ENCODE measurements at places on chromosomes 13 and 19. TPM values are rescaled to one million over a fixed set of nuclear protein-coding genes. Genes with fewer than 3 reads are reported as not detected.

The BCKDHA gene
- total RNA-seq: 80.8 TPM

The ZNF230 gene
- total RNA-seq: 4.5 TPM

The PSG5 gene
- not detected for total RNA-seq

- H3K4me3 ChIP-seq: no peak overlapping the region
- no peak for DNase-seq
- no peak overlapping the region for H3K27ac ChIP-seq
- H3K4me1 ChIP-seq: no peaks in the 10 kb centered on the region
- H3K27me3 ChIP-seq: no peaks in the 10 kb centered on the region
- H3K36me3 ChIP-seq: no peaks in the 10 kb centered on the region
Observed at GRCh38 chr13:70994191-70994590, 872.8 kb downstream of the DACH1 start.

The CAMSAP3 gene
- total RNA-seq: not detected

DNA sequence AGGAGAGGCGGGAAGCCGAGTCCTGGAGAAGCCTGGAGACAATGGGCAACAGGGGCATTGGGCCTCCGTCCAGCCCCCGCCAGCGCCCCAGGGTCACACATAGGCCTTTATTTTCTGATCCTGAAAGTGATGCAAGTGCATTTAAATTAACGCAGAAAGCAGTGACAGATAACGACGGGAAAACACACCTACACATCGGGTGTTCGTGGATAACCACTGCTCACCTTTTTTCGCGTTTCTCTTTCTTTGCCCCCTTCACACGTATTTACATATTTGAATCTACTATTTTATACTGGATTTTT is 30.4 kb upstream of the GRTP1 start:
- no peak for DNase-seq
- no peaks in the 10 kb centered on the region for H3K4me1 ChIP-seq
- no peaks in the 10 kb centered on the region for H3K36me3 ChIP-seq
- no peaks in the 10 kb centered on the region for H3K27me3 ChIP-seq
- peak overlapping the region; percentile 71 for H3K4me3 ChIP-seq

- H3K4me3 ChIP-seq: no peak overlapping the region
- DNase-seq: no peak
Observed at GRCh38 chr13:96967248-96967745, 27.0 kb downstream of the OXGR1 start.

The ASPDH gene
- total RNA-seq: not detected

- H3K27me3 ChIP-seq: peaks cover 82% of the 10 kb centered on the region
- DNase-seq: no peak
- no peaks in the 10 kb centered on the region for H3K4me1 ChIP-seq
- H3K27ac ChIP-seq: no peak overlapping the region
- H3K36me3 ChIP-seq: no peaks in the 10 kb centered on the region
- no peak overlapping the region for H3K4me3 ChIP-seq
Observed at GRCh38 chr19:1720237-1720636, 33.1 kb upstream of the ONECUT3 start.

The ATP4A gene
- not detected for total RNA-seq

The NKG7 gene
- 1.2 TPM for total RNA-seq

DNA sequence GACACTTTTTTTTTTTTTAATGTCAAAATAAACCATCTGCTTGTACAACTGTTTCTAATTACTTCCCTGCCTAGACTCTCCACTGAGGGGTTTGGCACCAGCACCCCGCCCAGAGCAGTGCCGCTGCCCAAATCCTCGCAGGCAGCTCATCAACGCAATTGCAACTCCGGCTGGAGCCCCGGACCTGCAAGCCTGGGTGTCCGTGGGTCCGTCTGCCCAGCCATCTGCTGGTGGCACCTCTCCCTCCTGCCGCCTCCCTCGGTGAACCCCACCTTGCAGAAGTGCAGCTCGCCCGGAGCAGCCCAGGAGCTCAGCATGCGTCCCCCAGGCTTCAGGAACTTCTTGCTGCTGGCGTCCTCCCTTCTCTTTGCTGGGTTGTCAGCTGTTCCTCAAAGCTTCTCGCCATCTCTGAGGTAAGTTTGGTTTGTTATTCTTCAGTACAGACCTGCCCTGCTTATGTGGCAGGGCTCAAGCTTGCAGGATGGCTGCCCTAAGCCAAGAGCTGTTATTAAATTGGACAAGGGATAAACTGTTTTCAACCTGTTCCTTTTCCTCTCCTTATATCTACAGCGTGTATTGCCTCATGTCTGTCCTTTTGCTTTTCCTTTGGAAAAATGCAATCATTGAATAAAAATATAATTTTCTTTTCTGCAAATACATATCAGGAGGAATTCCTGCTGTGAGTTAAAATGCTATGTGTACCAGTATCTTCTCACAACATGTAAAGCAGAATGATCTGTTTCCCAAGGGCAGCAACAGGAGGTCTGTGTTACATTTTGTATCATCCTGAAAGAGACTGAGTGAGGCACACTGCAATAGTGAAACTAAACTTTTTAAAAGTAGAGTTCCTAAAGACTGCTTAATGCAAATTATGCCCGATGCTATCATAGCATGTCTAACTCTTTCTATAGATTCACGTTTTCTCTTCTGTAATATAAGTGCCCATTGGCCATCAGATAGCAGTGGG is at the start of gene ITGBL1:
TSS of gene ITGBL1 (plus strand) at position 157 of the 967 bp plus-strand sequence. CDS start at position 316, 159 bp downstream.
- no peak for DNase-seq
- no peak within 1 kb of the TSS for H3K27ac ChIP-seq
- no peaks in the 10 kb centered on the region for H3K27me3 ChIP-seq
- peak within 1 kb of the TSS; percentile 29 for H3K4me3 ChIP-seq
- no peaks in the 10 kb centered on the region for H3K4me1 ChIP-seq

- peaks cover 40% of the 10 kb centered on the region for H3K4me1 ChIP-seq
- peak overlapping the region; percentile 21 for H3K27ac ChIP-seq
- no peaks in the 10 kb centered on the region for H3K36me3 ChIP-seq
- H3K4me3 ChIP-seq: peak overlapping the region; percentile 12
Observed at GRCh38 chr19:664913-665443, 2.0 kb upstream of the RNF126 start.

DNA sequence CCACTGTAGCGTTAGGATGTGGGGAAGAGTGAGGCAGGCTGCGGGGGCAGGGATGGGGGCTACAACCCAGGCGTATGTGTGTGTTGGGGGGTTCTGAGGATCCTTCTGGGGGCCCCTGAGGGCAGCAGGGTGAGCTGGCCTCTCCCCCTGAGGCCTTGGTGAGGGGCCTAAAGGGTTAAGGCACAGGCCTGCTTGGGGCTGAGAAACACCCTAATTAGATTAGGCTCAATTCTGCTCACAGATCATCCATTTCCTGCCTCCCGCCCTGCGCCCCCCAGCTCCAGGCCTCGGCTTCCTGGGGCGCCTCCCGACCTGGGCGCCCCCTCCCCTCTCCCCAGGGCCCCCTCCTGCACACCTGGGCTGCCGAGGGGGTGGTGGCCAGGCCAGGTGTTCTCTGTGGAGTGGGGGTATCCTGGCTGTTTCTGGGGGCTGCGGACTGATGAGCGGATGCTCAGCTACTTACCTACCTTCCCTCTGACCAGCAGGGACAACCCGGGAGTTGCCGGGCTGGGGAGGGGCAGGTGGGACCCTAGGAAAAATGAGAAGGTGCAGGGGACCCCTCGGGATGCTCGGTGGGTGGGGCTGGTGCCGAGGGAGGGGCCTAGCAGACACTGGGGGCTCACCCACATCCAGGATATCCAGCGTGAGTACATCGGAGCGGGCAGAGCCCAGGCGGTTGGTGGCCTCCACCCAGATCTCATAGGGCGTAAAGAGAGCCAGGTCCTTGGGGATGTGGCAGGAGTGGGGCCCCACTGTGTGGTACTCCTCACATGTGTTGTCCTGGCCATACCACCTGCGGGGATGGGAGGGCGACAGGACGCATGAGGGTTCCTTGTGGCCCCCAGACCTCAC is 8.6 kb downstream of the CRLF1 start:
- peaks cover 17% of the 10 kb centered on the region for H3K4me1 ChIP-seq
- H3K4me3 ChIP-seq: no peak overlapping the region
- no peaks in the 10 kb centered on the region for H3K27me3 ChIP-seq
- no peak for DNase-seq
- no peak overlapping the region for H3K27ac ChIP-seq
- H3K36me3 ChIP-seq: no peaks in the 10 kb centered on the region

DNA sequence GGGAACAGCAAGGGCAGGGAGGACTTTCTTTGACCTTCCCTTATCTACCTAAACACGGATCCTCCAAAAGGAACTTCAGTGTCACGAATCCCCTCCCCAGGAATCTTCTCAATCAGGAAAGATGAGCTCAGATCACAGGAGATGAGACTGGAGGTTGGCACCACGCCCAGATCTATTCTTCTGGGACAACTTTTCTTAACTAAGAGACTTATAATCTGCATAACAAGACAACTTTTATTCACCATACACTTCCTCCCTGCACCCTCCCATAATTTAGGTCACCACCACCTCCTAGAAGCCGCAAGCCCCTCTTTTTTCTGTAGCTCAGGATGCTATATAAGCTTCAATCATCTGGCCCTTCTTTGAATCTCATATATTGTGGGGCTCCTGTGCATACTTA is 19.2 kb upstream of the AKT2 start:
- no peak overlapping the region for H3K27ac ChIP-seq
- no peaks in the 10 kb centered on the region for H3K27me3 ChIP-seq
- no peak for DNase-seq
- no peaks in the 10 kb centered on the region for H3K36me3 ChIP-seq

DNA sequence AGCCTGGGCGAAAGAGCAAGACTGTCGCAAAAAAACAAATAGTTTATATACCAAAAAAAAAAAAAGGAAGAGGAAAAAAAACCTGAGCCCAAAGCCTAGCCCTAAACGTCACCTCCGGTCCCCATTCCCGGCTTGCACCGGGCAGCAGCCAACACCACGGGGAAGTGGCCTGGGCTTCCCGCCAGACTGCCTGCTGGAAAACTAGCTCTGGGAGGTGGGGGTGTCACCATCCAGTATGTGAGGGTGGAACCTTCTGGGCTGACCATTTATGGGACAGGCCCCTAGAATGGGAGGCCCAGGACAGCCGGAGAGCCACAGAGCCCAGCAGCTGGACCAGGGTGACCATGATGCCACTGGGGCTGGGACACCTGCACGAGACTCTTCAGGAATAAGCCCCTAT is 37.3 kb downstream of the IL12RB1 start:
- peaks cover 42% of the 10 kb centered on the region for H3K4me1 ChIP-seq
- H3K27me3 ChIP-seq: no peaks in the 10 kb centered on the region
- H3K4me3 ChIP-seq: no peak overlapping the region
- no peaks in the 10 kb centered on the region for H3K36me3 ChIP-seq
- DNase-seq: peak; percentile 91
- peak overlapping the region; percentile 88 for H3K27ac ChIP-seq

- no peak overlapping the region for H3K4me3 ChIP-seq
- no peaks in the 10 kb centered on the region for H3K27me3 ChIP-seq
- no peaks in the 10 kb centered on the region for H3K36me3 ChIP-seq
- no peaks in the 10 kb centered on the region for H3K4me1 ChIP-seq
- no peak overlapping the region for H3K27ac ChIP-seq
- no peak for DNase-seq
Observed at GRCh38 chr13:40159736-40160135, 504.3 kb downstream of the COG6 start.

The GJB2 gene
- 0.35 TPM for total RNA-seq
